T-helper 17 cell (primary cell): ENCODE measurements at places on chromosomes 5 and 9.
A peak's percentile ranks its signal among the peaks of the same experiment; 100 is the strongest.

GRCh38 chr5:1799110-1799601 is 481 bp downstream of the MRPL36 start:
- DNase-seq, result peak; percentile 21

DNA sequence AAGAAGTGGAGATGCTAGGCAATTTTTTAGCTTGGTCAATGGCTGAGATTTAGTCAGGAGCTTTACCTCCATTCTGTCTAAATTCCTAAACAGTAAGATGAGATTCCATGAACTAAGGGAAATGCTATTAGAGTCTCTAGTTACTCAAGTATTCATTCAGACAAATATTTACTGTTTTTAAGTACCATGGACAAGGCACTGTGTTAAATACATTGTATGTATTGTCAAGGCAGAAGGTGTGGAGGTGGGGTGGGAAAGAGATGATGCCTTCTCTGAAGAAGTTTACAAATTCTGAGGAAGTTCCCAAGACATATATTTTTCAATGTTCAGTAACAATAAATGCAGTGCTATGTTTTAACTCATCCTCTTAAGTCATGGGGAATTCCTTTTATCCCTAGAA is 459.9 kb upstream of the NMUR2 start:
- DNase-seq, result no peak

- DNase-seq, result no peak
Observed at GRCh38 chr5:168740811-168741213, 161.6 kb upstream of the PANK3 start.

DNA sequence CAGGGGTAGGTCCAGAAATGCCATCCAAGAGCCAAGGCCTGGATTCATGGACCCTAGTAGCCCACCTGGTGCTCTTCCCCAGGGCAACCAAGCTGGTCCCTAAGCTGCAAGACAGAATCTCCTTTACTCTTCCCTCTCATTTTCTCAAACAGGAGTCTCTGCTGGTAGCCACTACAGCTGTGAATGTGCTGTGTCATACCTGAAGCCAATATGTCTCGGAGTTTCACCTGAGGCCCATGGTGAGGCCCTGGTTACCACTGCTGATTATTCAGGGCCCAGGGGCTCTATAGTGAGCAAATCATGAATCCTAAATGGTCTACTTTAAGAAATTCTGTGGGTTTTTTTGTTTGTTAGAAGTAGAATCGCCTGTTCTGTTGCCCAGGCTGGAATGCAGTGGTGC is 15.9 kb downstream of the CDK7 start:
- no peak for DNase-seq

- DNase-seq, result no peak
Observed at GRCh38 chr9:17520268-17521064, 58.4 kb upstream of the SH3GL2 start.

DNA sequence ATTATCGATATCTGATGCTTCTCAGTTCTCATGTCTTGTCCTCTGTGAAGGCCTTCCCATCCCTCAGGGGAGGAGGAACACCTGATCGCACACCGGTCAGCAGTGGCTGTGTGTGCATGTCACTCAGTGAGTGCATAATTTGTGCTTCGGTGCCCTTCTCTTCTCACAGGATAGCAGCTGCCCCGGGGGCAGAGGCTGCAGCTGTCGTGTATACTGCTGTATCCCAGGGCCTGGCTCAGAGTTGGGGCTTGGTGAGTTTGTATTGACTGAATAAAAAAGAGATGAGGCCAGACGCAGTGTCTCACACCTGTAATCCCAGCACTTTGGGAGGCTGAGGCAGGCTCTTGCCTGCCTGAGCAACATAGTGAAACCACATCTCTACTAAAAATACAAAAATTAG is 49.7 kb upstream of the NCS1 start:
- no peak for DNase-seq

GRCh38 chr9:69034071-69034470 is 1.5 kb upstream of the FXN start:
- DNase-seq, result no peak

- no peak for DNase-seq
Observed at GRCh38 chr5:151899399-151899798, 25.3 kb downstream of the GLRA1 start.

GRCh38 chr5:127863161-127863560 is 160.0 kb downstream of the CCDC192 start:
- no peak for DNase-seq

GRCh38 chr9:129884220-129885017 is 49.2 kb downstream of the USP20 start:
- DNase-seq, result peak; percentile 92

GRCh38 chr9:25353783-25354182 is 324.5 kb downstream of the TUSC1 start:
- no peak for DNase-seq

DNA sequence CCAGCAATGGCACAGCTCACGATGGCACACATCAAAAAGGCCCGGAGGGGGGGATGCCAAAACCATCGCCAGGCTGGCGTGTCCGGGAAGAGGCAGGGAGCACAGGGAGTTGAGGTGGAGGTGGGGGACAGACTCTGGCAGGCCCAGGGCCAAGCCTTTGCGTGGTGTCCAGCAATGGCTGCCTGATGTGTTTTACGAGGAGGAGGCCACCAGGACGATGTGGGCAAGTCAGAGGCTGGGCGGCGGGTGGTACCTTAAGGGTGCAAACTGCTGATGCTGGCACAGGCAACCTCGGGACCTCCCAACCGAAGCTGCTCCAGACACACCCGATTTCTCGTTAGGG is 4.7 kb downstream of the VAV2 start:
- DNase-seq, result no peak
